Stimulated activated CD8-positive, alpha-beta memory T cell treated with anti-CD3 and anti-CD28 coated beads, Interleukin-4, amount 100 ng/mL, for 48 hours (primary cell): ENCODE measurements at places on chromosomes 3 and 15.

- DNase-seq = no peak
Measured at GRCh38 chr3:176430244-176431037, 766.8 kb downstream of the TBL1XR1 start.

GRCh38 chr3:16595778-16596177 is 9.4 kb downstream of the DAZL start:
- DNase-seq = no peak

DNA sequence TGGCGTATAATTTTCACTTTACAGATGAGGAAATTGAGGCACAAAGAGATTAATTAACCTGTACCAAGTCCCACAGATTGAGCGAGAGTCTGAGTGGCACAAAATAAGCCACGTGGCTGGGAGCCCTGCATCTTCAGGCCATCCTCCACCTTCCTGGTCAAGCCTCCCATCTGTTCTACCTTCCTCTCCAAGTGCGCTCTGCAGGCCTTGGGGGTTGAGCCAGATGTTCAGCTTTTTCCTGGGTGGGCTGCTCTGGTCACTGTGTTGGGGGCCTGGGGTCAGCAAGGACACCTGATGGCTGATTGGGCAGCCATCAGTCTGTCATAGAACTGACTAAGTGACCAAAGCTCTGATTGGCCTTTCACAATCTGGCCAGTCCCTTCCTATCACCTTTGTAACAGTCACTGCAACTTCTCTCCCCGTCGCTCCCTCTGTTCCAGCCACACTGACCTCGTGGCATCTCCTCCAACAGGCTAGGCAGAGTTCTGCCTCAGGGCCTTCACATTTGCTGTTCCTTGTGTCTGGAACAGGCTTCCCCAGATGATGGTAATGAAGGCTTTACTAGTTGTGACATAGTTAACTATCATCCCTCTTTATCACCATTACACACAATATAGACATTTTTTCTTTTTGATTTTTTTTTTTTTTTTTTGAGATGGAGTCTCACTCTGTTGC is 46.8 kb downstream of the SCN5A start:
- DNase-seq = no peak

- DNase-seq = no peak
Measured at GRCh38 chr3:147649475-147649874, 240.3 kb downstream of the ZIC1 start.

DNA sequence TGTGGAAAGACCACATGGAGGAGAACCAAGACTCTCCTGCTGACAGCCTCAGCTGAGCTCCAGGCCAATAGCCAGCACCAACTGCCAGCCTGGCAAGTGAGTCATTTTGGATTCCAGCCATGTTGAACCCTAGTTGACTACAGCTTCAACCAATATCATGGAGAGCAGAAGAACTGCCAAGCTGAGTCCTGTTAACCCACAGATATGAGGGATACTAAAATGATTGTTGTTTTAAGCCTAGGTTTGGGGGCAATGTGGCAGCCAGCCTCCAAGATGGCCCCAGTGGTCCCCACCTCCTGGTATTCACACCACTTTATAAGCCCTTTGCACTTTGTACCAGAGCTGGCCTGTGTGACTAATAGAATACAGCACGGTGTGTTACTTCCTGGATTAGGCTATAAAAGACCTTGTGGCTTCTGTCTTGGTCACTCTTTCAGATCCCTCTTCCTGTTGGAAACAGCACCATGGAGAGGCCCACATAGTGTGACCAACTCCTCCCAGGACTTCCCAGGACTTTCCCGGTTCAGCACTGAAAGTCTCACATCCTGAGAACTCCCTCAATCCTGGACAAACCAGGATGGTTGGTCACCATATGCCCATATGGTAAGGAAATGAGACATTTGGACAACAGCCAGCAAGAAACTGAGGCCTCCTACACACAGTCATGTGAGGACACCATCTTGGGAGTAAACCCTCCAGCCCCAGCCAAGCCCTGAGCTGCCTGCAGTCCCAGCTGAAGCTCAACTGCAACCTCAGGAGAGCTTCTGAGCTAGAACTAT is 32.4 kb upstream of the CDV3 start:
- no peak for DNase-seq

GRCh38 chr3:64223791-64224745 is 1.2 kb downstream of the PRICKLE2 start:
- no peak for DNase-seq

DNA sequence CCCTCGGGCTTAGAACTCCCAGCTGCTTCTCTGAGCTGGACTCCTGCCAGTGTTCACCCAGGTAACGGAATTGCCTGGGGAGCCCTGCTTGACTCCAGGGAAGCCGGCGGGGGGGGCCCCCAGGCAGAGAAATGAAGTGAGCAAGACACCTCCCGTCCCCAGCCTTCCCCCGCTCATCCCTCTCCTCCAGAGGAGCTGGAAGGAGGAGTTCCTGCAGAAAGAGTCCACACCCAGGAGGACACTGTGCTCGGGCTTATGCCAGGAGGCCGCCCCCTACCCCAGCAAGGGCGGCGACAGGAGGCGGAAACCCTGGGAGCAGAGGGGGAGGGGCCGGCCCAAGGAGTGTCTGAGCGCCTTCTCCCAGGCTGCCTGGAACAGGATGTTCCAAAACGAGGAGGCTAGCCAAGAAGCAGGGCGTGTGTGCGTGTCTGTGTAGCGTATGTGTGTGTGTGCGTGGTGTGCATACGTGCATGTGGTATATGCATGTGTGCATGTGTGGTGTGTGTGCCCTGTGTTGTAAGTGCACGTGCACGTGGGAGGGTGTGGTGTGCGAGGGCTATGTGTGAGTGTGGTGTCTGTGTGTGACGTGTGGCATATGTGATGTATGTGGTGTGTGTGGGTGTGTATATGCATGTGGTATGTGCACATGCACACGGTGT is 511.3 kb downstream of the SHQ1 start:
- DNase-seq = no peak

- DNase-seq = no peak
Measured at GRCh38 chr3:156132313-156132712, 11.9 kb downstream of the KCNAB1 start.
